ENCODE measurements at places on chromosomes 1 and 21. TPM values are rescaled to one million over a fixed set of nuclear protein-coding genes. Genes with fewer than 3 reads are reported as not detected.
A peak's percentile ranks its signal among the peaks of the same experiment; 100 is the strongest.

DNA sequence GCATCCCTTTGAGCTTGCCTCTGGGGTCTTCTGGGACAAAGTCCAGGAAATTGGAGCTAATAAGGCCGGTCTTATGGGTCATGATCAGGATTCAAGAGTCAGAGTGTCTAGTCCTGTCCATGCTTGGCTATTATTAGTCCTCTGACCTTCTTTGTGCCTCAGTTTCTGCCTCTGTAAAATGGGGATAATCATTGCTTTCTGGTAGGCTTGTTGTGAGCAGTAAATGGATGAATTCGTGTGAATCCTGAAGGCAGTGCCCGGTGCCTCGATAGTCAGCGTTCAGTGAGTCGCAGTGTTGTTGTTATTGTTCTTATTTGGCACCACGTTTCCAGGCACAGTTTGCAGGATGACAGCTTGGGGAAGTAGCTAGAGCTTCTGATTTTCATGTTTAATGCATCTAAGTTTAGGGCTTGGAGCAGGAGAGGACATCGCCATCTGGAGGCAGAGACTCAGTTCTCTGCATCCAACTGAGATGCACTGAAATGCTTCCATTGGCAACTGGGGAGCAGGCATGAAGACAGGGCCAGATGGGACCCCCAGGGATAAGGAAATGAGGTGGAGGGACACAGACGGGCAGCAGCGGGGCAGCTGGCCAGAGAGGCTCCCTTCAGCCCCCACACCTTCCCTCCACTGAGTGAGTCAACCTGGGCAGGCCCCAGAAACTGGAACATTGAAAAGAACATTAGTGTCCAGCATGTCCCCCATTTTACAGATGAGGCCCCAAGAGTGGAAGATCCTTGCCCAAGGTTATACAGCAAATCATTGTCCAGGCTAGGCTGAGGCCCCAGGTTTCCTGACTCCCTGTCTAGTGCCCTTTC is 160.3 kb downstream of the PTPRU start:
- H3K27ac ChIP-seq: no peak overlapping the region
- DNase-seq: peak; percentile 8
- no peak overlapping the region for H3K4me3 ChIP-seq
- no peaks in the 10 kb centered on the region for H3K27me3 ChIP-seq

The AKR7A3 gene
- under 0.01 TPM for total RNA-seq

GRCh38 chr1:29254346-29254745 is 18.0 kb downstream of the PTPRU start:
- peaks cover 10% of the 10 kb centered on the region for H3K4me1 ChIP-seq
- H3K36me3 ChIP-seq: no peaks in the 10 kb centered on the region
- no peak overlapping the region for H3K4me3 ChIP-seq
- H3K27ac ChIP-seq: no peak overlapping the region

DNA sequence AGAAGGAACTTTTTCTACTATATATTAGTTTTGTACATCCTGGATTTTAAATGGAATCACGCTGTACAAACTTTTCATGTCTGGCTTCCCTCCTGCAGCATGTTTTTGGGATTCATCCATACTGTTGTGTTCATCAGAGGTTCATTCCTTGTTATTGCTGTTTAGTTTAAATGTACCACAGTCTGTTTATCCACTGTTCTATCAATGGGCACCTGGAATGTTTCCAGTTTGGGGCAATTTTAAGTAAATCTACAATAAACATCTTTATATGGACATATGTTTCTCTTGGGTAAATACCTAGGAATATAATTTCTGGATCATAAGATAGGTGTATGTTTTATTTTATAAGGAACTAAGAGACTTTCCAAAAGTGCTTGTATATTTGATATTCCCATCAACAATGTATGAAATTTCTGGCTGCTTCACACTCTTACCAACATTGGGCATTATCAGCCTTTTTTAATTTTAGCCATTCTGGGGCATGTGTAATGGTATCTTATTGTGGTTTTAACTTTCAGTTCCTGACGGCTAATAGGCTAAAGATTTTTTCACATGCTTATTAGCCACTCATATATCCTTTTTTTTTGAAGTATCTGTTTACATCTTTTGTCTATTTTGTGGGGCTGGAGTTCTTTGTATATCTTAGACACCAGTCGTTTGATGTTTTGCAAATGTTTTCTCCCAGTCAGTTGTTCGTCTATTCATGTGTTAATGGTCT is 48.8 kb downstream of the RPS6KC1 start:
- no peak for DNase-seq
- H3K4me3 ChIP-seq: no peak overlapping the region
- H3K27ac ChIP-seq: no peak overlapping the region
- H3K27me3 ChIP-seq: no peaks in the 10 kb centered on the region
- H3K36me3 ChIP-seq: peaks cover 2% of the 10 kb centered on the region

The SPRR2E gene
- total RNA-seq: not detected

The CFAP74 gene
- not detected for total RNA-seq

The L1TD1 gene
- not detected for total RNA-seq

DNA sequence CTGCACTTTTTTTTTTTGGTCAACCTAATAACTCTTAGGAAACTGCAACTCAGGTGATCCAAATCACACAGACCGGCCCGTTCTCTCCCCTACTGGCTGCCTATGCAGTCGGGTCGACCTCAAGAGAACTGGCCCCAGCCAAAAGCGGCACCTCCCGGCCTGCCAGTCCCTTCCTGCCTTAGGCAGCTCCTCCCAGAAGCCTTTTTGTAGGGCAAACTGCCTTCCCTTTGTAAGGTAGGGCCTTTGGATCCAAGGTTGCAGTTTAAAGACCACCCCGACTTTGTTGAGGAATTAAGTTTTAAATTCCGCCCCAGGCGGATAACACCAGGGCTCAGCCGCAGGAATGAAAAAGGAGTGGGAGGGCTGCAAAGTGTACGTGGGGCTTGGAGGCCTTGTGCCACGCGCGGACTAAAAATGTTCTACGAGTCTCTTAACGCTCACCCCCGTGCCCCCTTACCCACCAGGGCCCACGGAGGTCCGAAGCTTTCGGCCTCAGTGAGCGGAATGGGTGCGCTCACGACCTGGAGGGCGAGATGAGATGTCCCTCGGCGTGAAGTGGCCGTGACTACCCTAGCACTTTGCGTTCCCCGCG is 642 bp upstream of the ST3GAL3 start:
- peaks cover 22% of the 10 kb centered on the region for H3K36me3 ChIP-seq
- H3K4me1 ChIP-seq: peaks cover 11% of the 10 kb centered on the region
- peak overlapping the region; percentile 84 for H3K4me3 ChIP-seq
- peak overlapping the region; percentile 63 for H3K27ac ChIP-seq
- H3K27me3 ChIP-seq: no peaks in the 10 kb centered on the region

The CHIA gene
- total RNA-seq: not detected
